Forelimb muscle (tissue), 1 donor: ENCODE measurements at places on chromosomes 1 and 21. TPM values are rescaled to one million over a fixed set of nuclear protein-coding genes. Genes with fewer than 3 reads are reported as not detected.

DNA sequence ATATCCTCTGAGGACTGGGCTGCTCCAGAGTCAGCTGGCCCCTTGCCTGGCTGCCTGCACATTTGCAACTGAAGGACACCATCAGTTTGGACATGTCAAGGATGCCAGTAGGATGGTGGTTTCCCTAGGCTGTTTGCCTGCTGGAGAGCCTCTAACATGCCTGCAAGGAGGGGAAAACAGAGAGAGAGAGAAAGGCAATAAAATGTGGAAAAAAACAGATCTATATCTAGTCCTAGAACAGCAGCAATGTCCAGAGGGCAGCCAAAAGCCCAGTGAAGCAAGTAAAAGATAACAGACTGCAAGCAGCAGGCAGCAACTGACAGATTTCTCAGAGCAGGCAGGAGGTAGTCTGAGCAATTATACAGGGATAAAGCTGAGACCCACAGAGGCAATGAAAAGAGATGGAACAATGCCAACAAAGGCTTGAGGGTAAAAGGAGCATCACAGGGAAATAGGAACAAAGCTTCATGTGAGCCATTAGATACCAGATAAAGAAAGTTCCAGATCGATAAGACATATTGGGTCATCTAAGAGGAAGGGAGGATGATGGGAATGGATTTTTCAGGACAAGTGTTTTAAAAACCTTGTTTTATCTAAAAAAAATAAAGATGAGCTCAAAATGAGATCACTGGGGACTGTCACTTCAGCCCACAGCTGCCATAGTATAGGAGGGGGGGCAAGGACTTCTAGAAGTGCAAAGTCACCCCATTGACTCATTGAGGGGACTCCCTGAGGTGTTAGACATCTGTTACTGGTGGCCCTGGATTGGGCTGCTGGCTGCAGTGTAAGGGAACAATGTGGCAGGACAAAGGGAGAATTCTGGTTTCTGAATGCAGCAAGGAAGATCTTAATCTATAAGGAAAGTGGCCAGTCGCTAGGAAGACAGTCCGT lies 38.6 kb upstream of the GADD45A start:
- DNase-seq: no peak

The CDC14A gene
- polyA plus RNA-seq: 5.0 TPM

- no peak for DNase-seq
These were observed 40.2 kb downstream of the FASLG start for GRCh38 chr1:172699111-172699510.

DNA sequence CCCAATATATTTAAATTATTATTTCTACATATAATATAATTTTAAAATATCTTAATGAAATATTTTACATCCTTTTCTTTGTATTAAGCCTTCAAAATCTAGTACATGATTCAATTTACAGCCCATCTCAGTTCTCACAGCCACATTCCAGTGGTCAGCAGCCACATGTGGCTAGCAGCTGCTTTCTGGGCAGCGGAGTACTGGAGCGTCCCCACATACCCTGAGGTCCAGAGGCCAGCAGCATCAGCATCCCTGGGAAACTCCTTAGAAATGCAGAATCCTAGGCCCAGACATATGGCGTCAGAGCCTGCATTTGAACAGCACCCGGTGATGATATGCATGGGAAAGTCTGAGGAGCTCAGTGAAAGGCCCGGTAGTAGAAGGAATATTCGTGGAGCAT lies 8.6 kb upstream of the LHX4 start:
- DNase-seq: no peak

The MROH7 gene
- 6.0 TPM for polyA plus RNA-seq

DNA sequence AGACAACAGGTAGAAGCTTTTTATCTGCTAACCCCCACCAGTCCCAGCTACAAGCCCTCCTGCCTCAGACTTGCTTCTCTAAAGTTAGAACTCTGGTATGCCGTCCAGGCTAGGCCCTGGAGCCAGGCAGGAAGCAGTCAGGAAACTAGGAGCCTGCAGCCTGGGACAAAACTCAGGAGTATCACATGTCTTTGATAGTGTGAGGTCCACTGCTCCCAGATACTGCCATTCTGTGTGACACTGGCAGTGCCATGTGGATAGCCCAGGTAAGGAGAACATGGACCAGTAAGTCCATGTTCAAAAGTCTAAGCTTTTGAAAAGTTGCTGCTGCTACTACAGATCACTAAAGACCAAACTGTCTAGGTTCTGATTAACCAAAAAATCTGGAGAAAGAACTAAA lies 45.4 kb downstream of the NPHS2 start:
- DNase-seq: no peak

- DNase-seq: no peak
These were observed 70.3 kb upstream of the RGL1 start for GRCh38 chr1:183734543-183735036.
